ENCODE measurements at places on chromosomes 4 and X. TPM values are rescaled to one million over a fixed set of nuclear protein-coding genes. Genes with fewer than 3 reads are reported as not detected.

Gene NXF2B
- not detected for total RNA-seq

Gene NEUROG2
- total RNA-seq = not detected

Gene RHOXF1
- not detected for total RNA-seq

Gene SPOCK3
- 4.5 TPM for total RNA-seq

DNA sequence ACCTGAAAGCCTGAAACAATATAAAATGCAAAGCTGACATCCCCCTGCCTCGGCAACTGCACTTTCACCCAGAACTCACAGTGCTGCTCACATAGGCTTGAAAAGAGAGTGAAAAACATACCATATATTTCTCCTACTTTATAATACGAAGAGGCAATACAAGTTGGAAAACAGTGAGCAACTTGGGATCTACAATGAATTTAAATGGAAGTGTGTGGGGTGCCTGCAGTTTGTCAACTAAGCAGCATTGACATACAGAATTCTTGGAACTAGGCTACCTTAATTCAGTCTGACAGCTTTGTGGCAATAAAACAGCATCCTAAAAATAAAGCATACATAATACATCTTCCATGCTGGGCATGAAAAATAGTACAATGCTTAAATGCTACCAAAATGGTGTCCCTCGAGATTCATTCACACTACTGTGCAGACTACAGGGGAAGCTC is 8.0 kb downstream of the GASK1B start:
- peak overlapping the region; percentile 16 for H3K27ac ChIP-seq
- H3K4me1 ChIP-seq = peaks cover 14% of the 10 kb centered on the region
- peak overlapping the region; percentile 61 for H3K4me3 ChIP-seq
- no peaks in the 10 kb centered on the region for H3K27me3 ChIP-seq

GRCh38 chr4:12791536-12791935 is 692.6 kb downstream of the RAB28 start:
- no peak overlapping the region for H3K27ac ChIP-seq
- H3K27me3 ChIP-seq = no peaks in the 10 kb centered on the region
- no peaks in the 10 kb centered on the region for H3K4me1 ChIP-seq
- H3K4me3 ChIP-seq = no peak overlapping the region

DNA sequence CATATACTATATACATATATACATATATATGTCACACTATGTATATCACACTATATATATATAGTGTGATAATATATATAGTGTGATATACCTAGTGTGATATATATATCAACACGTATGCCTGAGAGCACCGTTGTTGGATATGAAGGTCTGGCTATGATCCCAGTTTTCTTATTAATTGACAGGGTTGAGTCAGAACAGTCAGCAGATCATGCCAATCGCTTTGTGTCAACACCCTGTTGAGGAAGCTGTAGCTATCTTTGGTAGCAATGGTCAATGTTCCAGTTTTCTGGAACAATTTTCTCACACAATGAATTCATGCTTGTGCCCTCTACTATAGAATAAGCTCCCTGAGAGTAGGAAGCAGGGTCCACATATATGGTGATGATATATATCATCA is 496.0 kb upstream of the AGA start:
- no peaks in the 10 kb centered on the region for H3K36me3 ChIP-seq
- H3K4me1 ChIP-seq = no peaks in the 10 kb centered on the region
- no peak for DNase-seq
- no peaks in the 10 kb centered on the region for H3K27me3 ChIP-seq
- no peak overlapping the region for H3K4me3 ChIP-seq

DNA sequence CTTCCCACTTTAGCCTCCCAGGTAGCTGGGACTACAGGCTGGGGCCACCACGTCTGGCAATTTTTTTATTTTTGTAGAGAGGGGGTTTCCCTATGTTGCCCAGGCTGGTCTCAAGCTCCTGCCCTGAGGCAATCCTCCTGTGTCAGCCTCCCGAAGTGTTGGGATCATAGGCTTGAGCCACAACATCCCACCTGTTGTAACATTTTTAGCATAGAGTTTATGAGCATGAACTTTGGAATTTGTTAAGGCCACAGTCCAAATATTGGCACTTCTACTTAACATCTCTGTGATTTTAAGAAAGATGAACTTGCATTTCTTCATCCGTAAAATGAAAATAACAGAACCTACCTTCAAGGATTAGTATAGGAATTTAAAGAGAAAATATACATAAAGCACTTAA is 445.6 kb downstream of the IQCM start:
- H3K36me3 ChIP-seq = no peaks in the 10 kb centered on the region
- DNase-seq = no peak
- no peaks in the 10 kb centered on the region for H3K4me1 ChIP-seq
- no peak overlapping the region for H3K4me3 ChIP-seq
- H3K27me3 ChIP-seq = no peaks in the 10 kb centered on the region

- no peaks in the 10 kb centered on the region for H3K27me3 ChIP-seq
- H3K27ac ChIP-seq = no peak overlapping the region
- H3K4me1 ChIP-seq = no peaks in the 10 kb centered on the region
These were observed 706 bp upstream of the CSTF2 start for GRCh38 chrX:100819534-100819836.
